Stimulated activated CD8-positive, alpha-beta memory T cell treated with anti-CD3 and anti-CD28 coated beads, Interleukin-4, amount 100 ng/mL, for 1 hour (primary cell): ENCODE measurements at places on chromosomes 5 and 9.

GRCh38 chr5:121640298-121640697 lies 211.4 kb upstream of the FTMT start:
- no peak for DNase-seq

DNA sequence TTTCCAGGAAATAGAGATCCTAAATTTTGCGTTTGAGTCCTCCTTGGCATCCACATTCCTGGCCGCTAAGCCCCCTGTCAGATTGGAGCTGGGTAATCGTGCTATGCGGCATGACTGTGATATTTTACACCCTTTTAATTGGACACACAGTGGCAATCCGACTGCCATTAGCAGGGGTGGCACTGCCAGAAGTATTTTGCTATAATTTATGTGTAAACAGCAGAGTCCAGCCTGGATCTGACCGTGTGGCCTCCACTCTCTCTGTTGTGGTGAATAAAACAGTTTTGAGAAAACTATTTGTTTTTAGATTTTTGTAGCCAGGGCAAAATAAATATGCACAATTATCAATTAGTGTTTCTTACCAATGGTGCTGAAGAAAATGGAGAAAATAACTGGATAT lies 281.0 kb upstream of the IRX2 start:
- DNase-seq, result no peak

- no peak for DNase-seq
These were observed 5.1 kb upstream of the ORM1 start for GRCh38 chr9:114317665-114318357.

DNA sequence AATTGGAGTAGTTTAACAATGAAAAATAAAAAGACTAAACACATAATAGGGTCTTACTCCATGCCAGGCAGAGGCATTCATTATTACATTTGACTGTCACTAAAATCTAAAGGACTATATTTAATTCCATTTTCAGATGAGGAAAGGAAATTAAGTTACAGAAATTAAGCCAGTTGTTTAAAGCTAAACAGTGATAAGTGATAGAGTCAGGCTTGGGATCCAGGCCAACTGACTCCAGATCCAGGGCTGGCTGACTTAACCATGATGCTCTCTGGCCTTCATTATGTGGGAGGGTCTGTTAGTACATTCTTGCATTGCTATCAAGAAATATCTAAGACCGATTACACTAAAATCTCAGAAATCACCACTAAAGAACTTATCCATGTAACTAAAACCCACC lies 107.2 kb downstream of the ARHGEF28 start:
- no peak for DNase-seq

DNA sequence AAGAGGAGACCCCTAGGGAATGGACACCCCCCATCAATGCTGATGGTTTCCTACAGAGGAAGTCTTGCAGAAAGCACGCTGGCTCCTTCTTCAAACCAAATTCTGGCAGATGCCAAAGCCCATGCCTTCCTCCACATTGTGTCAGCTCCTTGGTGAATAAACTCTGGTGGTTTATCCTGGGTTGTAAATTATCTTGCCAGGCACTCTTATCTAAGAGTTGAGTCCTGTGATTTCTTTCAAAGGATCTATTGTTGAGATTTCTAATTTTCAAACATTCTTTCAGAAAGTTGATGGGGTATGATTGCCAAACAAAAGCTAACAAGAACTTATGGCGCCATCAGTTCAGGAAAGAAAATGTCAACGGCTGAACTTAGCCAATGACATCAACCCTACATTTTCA lies 160.4 kb downstream of the NSG2 start:
- DNase-seq, result no peak

- no peak for DNase-seq
These were observed 327.4 kb downstream of the SH3GL2 start for GRCh38 chr9:17906176-17906840.

DNA sequence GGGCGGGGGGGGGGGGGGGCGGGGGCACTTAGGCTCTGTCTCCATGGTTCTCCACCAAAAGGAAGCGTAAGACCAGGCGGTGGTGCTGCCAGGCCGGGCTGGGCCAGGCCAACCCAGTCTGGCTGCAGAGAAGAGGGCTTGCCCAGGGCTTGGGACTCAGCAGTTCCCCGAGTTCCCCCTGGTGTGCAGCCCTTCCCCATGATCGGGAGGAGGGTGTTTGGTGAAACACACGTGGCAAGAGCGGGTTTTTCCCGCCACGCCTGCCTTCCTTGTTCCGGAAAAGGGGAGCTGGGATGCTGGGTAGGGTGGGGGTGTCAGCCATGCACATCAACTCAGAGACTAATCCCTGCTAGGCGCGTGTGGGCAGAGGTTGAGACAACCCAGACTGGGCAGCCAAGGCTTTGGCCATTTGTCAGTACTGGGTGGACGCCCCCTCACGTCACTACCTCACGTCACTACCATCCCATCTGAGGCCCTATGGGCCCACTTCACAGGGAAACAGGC lies 32.9 kb downstream of the PRRX2 start:
- no peak for DNase-seq

DNA sequence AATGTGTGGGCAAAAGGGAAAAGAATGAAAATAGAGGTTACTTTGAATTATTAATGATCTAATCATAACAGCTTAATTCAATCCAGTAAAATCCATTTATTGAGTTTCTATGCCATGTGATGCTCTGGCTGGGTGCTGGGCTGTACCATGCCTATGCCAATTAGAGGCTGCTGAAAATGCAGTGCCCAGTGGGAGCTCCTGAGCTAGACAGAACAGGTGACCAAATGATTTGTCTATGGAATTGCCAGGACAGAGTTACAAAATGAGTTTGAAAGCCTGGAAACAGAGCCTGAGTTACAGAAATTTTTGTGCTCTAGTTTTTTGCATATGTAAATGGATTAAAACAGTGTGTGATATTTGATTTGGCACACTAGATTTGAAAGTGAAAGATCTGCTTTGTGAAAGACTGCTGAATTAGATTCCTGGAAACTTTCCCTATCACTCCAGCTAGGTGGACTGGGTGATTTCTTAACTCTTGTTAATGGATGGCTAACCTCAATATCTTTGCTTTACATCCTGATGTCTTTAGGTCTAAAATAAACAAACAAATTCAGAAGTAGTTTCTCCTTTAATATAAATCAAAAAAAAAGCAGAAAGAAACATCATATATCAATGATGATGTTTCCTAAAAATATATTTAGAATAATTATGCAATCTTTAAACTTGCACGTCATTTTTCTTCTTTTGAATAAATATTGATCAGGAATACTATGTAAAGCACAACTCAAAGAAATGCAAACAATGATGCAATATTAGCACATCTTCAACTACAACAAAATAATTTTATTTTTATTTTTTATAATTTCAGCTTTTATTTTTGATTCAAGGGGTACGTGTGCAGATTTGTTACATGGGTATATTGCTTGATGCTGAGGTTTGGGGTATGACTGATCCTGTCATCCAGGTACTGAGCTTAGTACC lies 194.8 kb upstream of the FBXL7 start:
- DNase-seq, result no peak

- no peak for DNase-seq
These were observed 319.9 kb downstream of the RAB3C start for GRCh38 chr5:58902765-58903164.

- no peak for DNase-seq
These were observed 2.8 kb downstream of the PITX1 start for GRCh38 chr5:135030956-135031812.

DNA sequence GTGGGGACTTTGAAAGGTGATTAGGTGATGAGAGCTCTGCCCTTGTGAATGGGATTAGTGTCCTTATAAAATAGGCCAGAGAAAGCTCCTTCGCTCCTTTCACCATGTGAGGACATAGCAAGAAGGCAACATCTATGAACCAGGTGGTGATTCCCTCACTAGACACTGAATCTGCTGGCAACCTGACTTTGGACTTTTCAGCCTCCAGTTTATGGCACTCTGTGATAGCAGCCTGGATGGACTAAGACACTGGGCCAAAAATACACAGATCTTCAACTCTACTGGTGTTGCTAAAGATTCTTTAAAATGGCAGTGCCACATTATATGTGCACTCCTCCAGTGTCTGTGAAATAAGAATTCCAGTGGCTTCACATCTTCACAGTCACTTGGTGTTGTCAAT lies 41.2 kb upstream of the COL15A1 start:
- DNase-seq, result no peak

- DNase-seq, result no peak
These were observed 90.1 kb downstream of the DRD1 start for GRCh38 chr5:175353926-175354325.

DNA sequence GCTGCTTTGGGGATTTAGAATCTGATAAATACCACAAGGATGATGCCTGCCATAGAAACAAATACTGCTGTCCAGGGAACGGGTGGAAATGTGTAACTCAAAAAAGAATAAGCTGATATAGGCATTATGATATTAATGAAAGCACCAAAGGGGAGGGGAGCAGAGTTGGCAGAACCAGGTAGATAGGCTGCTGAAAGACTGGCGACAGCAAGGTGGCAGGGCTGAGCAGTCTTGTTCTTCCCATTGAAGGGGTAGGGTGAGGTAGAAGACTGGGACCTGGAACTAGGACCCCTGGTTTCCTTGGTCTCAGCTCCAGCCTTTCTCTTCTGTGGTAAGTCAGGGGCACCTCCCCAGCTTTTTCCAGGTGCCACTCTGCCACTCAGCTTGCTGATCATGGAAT lies 31.4 kb upstream of the TMOD1 start:
- DNase-seq, result no peak

GRCh38 chr5:133384120-133384855 lies 228.1 kb downstream of the FSTL4 start:
- DNase-seq, result no peak

GRCh38 chr9:4883326-4883873 lies 90.7 kb downstream of the RCL1 start:
- no peak for DNase-seq

GRCh38 chr5:150412319-150413175 lies at the start of gene CD74:
CD74 (minus strand) TSS chr5:150412910; CDS start chr5:150412749, 161 bp downstream.
- DNase-seq, result peak; percentile 84

DNA sequence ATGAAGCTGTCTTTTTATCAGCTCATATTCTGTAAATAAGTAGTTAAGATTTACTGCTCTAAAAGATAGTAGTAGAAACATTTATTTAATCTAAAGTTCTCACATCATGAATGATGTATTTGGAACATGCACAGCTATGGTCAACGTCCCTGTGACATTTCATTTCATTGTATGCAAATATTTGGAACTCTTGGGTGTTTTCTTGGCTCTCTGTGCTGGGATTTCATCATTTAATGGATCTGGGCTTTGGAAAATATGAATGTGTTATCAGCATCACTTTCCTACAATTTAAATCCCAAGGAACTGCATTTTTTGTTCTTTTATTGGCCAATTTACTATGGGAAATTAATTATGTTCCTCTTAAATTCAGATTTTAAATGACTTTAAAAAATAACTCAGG lies 462.9 kb downstream of the SEMA5A start:
- DNase-seq, result no peak

- no peak for DNase-seq
These were observed 1079.3 kb upstream of the CDH9 start for GRCh38 chr5:28117691-28118090.

- DNase-seq, result no peak
These were observed 48.9 kb upstream of the CACNA1B start for GRCh38 chr9:137828527-137829259.
